Activated T-helper 1 cell treated with anti-CD3 and anti-CD28 coated beads, Interleukin-2, amount 50 U/mL, for 16 hours (primary cell): ENCODE measurements at places on chromosomes 7 and 10.

GRCh38 chr7:8190119-8190895 lies 71.7 kb downstream of the ICA1 start:
- peak; percentile 22 for DNase-seq

DNA sequence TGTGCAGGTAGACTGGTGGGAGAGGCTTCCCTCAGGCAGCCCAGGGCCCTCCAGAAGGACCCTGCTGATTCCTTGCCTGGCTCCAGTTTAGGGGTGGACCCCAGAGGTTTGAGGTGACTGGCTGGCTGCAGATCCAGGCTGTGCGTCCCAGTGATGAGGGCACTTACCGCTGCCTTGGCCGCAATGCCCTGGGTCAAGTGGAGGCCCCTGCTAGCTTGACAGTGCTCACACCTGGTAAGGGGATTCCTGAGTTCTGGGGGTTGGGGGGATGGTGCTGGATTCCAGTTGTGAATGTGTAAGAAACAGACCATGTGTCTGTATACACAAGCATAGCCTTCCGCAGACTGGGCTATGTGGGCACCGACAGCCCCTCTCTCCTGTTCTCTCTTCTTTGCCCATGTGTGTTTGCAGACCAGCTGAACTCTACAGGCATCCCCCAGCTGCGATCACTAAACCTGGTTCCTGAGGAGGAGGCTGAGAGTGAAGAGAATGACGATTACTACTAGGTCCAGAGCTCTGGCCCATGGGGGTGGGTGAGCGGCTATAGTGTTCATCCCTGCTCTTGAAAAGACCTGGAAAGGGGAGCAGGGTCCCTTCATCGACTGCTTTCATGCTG lies 2.7 kb downstream of the KAZALD1 start:
- no peak for DNase-seq

DNA sequence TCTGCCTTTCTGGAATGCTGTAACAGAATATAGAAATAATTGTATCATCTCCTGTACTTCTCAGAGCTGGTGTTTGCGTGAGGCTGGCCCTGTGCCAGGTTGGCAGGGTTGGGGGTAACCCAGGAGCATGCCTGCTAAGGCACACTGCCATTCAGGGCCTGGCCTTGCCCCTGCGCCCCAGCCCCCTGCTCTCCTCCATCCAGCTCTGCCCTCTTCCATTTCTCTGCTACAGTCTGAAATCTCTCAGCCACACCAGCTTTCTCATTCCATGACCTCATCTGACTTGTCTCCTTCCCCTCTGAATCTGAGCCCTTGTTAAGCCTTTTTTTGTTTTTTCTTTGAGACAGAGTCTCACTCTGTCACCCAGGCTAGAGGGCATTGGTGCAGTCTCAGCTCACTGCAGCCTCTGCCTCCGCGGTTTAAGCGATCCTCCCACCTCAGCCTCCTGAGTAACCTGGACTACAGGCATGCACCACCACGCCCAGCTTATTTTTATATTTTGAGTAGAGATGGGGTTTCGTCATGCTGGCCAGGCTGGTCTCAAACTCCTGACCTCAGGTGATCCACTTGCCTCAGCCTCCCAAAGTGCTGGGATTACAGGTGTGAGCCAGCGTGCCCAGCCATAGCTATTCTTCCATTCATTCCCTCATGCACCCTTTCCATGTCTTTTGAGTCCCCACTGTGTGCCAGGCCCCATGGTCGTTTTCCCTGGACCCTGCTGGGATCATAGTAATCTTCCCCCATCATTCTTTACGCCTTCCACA lies 206.8 kb downstream of the CUX1 start:
- DNase-seq, result no peak

- DNase-seq, result no peak
Measured at GRCh38 chr10:104100795-104101194, 15.1 kb upstream of the COL17A1 start.

- no peak for DNase-seq
Measured at GRCh38 chr7:99843808-99844207, 16.0 kb downstream of the CYP3A43 start.

- no peak for DNase-seq
Measured at GRCh38 chr10:96906864-96907263, 74.8 kb downstream of the LCOR start.
